AG09319 (cell line): ENCODE measurements at places on chromosomes 4 and X.

DNA sequence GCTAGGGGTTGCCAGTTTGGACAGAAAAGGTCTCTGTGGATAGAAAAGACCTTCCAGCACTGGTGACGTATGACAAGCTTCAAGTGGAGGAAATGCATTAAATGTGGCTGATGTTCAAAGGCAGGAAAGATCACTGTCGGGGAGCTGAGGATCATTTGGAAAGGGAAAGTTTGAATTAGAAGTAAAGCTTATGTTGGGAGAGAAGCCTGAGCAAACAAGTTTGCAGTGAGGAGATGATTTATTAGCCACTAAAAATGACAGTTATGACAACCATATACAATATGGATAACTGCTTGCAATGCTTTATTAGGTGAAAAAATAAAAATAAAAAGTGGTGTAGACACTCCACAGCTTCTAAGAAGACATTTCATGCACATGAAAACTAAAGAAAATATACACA lies 135.3 kb upstream of the HS3ST1 start:
- DNase-seq = no peak

DNA sequence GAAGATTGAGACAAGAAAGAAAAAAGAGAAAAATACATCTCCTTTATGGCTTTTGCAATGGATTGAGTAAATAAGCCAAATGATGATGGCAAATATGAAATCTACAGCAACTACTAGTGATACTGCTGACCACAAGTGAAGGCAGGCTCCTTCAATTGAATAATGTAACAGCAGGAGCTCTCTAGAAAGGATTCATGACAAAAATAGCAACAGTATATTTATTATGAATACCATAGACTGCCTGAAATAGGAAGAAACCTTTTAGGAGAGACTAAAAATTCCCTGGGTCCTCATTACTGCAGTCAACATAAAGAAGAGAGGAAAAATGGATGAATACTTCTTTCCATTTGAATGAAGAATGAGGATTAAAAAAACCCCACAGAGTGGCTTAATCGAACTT lies 306.8 kb upstream of the ANXA10 start:
- no peak for DNase-seq

DNA sequence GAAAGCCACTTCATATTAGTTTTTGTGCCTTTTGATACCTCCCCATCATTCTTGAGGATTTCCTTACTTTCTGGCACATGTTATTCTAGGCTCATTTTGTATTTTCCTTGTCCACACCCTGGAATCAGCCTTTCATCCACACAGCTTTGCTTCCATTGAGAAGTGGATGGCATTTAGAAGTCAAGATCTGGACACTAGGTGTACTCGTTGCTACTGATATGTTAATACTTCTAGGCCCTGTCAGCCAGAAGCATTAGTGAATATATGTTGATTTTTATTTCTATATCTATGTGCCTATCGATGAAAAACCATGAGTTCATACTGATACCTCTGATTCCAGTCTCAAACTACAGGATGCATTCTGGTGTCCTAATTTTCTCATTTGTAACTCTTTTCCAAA lies 73.2 kb downstream of the ARHGAP24 start:
- DNase-seq = no peak

- DNase-seq = no peak
These were observed 6.8 kb upstream of the OCIAD2 start for GRCh38 chr4:48913346-48913745.

DNA sequence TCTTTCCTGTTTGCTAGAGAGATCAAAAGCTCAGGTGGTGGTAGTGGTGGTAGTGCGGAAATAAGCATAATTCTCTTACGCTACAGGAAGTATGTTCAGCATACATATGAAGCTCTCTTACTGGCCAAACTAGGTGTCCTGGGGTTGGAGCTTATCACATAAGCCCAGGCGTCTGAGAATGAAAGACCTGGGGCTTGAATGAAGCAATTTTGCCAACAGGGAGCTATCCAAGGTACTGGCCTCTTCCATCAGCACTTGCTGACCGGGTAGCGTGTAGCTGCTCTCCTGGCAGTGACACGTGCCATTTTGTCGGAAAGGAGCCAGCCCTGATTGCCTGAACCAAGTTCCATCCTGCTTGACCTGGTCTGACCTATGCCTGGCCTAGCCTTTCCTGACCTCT lies 65.9 kb upstream of the HPF1 start:
- peak; percentile 1 for DNase-seq

GRCh38 chrX:26522501-26522900 lies 306.5 kb downstream of the MAGEB5 start:
- no peak for DNase-seq

DNA sequence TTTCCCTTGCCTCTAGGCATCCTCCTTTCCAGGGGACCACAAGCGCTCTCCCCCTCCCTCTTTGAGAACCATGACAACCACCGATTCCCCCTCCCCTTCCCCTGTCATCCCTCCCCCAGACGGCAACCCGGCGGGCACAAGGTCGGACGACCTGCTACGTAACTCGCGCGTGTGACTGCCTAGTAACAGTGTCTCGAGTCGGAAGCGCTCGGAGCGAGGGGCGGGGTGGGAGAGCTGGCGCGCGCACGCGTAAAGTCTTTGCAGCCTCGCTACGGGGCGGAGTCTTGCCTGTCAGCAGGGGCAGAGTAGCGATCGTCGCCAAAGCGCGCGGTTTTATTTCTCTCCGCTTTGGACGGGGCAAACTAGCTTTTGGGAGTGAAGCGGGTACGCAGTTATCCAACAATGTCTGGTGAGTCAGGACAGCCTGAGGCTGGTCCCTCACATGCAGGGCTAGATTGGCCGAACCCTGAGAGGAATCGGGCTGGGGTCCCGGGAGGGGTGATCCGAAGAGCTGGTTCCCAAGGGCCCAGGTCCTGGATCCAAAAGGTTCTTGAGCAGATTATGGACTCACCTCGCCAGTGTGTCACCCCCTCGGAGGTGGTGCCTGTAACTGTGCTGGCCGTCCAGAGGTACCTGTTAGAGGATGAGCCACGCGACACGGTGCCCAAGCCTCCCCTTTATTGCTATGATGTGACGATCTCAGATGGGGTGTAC lies at the start of gene RADX:
Gene RADX, plus strand, starts transcription at position 300 of the 714 bp plus-strand sequence. Its CDS starts 103 bp downstream, at position 403.
- peak; percentile 16 for DNase-seq

DNA sequence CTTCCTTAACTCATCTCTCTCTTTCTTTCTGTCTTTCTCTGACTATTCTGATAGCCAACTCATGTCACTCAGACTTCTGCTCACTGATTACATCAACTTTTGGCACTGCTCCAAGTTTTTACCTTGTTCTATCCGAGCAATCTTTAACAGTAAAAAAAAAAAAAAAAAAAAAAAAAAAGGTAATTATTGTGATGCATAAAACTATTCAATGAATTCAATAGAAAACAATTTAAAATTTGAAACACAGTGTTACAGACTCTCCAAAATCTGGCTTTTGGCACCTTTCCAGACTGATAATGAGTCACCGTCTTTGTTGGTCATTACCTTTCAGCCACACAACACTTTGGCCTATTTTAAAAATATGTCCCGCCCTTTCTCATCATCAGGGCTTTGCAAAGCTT lies 229.5 kb downstream of the GALNTL6 start:
- no peak for DNase-seq

GRCh38 chr4:176090115-176090514 lies 24.5 kb downstream of the WDR17 start:
- DNase-seq = no peak

GRCh38 chr4:4950561-4951290 lies 68.5 kb downstream of the CYTL1 start:
- DNase-seq = no peak

DNA sequence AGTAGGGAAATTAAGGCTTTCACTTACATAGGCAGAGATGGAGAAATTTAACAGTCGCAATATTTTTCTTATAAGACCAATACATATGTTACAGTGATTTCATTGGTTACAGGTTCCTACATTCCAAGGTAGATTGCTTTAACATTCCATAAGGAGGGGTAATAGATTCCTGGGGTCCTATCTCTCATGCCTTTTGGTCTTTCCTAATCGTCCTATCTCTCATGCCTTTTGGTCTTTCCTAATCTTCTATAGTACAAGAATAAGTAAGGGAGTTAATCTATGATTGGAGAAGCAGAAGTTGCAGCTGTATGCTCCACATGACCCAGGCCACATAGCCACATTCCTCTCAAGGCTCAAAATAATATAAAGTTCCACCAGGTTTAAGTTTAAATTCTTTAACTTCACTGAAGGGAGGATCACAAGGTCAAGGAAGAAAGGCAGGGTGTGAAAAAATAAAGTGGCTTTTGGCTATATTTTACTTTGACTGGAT lies 285.0 kb upstream of the BOD1L1 start:
- no peak for DNase-seq

DNA sequence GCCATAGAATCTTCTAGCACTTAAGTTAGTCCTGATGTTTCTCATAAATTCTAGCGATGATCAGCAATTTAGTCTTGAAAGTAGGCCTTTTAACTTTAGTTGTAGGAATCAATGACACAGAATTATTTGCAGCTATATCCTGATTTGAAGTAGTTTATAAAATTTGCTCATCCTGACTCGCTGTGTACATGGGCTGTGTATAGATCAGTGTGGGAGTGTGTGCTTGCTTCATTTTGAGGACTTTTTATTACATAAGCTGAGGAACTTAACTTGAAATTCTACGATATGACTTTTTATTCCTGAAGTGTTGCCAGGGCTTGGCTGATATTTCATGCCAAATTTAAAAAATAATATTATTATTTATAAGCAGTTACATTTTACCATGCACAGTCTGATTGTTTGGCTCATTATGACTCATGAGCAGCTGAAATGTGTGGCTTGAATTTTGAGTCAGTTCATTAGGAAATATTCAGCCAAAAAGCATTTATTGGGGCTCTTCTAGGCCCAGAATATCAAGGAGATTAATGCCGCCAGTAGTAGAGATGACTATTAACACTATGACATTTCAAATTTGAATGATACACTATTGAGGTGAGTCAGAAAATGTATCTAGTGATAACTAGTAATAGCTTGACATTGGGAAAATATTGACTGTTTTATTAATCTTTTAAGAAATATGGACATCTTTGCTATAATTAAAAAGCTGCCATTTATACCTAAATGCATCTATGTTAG lies 128.9 kb upstream of the LIMCH1 start:
- no peak for DNase-seq

- DNase-seq = no peak
These were observed 61.2 kb downstream of the ENOX2 start for GRCh38 chrX:130841776-130842175.

DNA sequence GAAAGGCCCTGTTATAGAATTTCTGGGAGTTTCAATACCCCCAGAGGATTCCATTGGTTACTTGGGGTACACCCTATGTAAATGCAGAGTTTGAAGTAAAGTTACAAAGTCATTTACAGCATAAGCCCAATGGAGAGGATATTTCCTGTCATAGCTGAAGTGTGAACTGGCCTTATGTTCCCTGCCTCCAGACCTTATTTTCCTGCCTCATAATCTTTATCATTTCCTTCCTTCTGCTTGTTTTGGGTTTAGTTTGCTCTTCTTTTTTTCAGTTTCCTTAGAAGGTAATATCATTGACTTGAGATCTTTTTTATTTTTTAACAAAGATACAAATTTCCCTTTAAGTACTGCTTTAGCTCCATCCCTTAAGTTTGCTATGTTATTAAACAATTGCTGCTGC lies 85.4 kb downstream of the PPEF1 start:
- DNase-seq = no peak

DNA sequence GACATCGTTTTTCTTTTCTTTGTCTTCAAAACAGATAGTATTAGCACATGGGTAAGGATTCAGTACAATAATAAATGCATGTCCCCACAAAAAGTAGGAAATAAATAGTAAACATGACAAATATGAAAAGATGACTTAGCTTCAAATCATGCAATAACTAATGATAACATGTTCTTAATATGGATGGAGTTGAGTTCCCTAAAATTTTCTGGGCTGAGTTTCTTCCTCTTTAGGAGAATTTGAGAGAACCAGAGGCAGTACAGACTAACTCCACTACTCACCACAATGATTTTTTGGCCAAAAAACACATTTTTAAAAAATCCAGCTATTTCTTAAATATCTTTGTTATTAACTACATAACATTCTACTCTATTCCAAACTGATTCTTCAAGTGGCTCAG lies 432.3 kb upstream of the HS3ST1 start:
- DNase-seq = no peak

- DNase-seq = no peak
These were observed 496.6 kb downstream of the STIM2 start for GRCh38 chr4:27357283-27357682.

GRCh38 chr4:25884031-25884782 lies 21.4 kb upstream of the SEL1L3 start:
- DNase-seq = no peak

DNA sequence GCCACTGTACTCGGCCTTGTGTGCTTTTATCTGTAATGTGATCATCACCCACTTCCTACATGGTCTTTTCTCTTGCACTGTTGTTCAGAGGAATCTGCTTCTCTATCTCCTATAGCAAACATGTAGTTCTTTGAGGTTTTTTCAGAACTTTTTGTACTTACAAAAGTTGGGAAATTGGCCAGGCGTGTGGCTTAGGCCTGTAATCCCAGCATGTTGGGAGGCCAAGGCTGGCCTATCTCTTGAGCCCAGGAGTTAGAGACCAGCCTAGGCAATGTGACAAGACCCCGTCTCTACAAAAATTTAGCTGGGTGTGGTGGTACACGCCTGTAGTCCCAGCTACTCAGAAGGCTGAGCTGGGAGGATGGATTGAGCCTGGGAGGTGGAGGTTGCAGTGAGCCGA lies 30.4 kb downstream of the TAF1 start:
- DNase-seq = no peak

GRCh38 chr4:122632396-122633143 lies 11.7 kb upstream of the IL21 start:
- no peak for DNase-seq

- no peak for DNase-seq
These were observed 323.2 kb downstream of the RAB28 start for GRCh38 chr4:13160920-13161319.

- DNase-seq = no peak
These were observed 21.2 kb downstream of the SRD5A3 start for GRCh38 chr4:55367084-55367722.

DNA sequence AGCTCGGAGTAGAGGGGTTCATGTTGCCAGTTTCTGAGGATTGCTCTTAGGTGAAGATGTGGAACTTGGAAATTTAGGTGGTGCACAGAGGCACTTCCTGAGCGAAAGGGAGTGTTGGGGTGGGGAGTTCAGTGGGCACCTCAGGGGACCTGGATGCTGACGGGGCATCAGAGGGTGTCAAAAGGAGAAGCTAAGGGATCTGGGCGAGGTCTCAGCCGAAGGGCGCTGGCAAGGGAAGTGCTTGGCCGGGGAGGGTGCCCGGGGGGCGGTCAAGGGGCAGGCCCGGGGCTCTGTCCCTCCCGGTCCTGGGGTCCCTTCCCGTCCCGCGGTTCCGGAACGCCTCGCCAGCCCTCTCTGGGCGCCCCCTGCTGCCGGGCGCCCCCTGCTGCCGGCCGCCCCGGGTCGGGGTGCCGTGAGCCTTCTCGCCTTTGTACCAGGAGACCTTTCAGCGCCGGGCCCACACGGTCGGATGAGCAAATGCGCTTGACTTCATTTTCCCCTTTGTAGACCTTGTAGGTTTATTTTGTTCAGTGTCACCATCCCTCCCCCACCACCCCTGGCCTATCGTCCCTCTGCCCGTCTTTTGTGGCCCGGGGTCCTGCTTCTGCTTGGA lies 3.0 kb upstream of the PHOX2B start:
- DNase-seq = no peak

GRCh38 chrX:20594985-20595384 lies 328.3 kb upstream of the RPS6KA3 start:
- DNase-seq = no peak

GRCh38 chr4:188177997-188178675 lies 38.9 kb downstream of the TRIML1 start:
- peak; percentile 5 for DNase-seq

GRCh38 chrX:66221856-66222255 lies 57.8 kb downstream of the HEPH start:
- DNase-seq = no peak

GRCh38 chr4:182348779-182349326 lies 105.7 kb downstream of the TENM3 start:
- no peak for DNase-seq

- no peak for DNase-seq
These were observed 36.4 kb upstream of the GPR174 start for GRCh38 chrX:79107891-79108718.
